Left kidney (tissue), 8 donors: ENCODE measurements at places on chromosomes 3 and 15.

GRCh38 chr3:31453430-31453829, 79.3 kb upstream of the STT3B start:
- no peak for DNase-seq

DNA sequence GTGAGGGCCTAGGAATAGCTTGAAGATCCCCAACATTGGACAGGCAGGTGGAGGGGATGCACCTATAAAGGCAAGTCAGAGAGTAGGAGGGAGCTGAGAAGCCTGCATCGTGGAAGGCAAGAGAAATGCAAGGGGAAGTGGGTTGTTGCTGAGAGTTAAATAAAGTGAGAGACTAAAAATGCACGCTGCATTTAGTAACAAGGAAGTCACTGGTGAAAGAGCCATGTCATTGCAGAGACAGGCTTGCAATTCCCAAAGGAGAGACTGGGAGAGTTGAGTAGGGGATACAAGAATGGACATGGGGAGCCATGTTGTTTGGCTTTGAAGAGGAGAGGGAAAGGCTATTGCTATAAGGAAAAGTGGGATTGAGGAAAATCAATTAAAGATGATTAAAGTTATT, 77.0 kb upstream of the HEG1 start:
- DNase-seq, result no peak

DNA sequence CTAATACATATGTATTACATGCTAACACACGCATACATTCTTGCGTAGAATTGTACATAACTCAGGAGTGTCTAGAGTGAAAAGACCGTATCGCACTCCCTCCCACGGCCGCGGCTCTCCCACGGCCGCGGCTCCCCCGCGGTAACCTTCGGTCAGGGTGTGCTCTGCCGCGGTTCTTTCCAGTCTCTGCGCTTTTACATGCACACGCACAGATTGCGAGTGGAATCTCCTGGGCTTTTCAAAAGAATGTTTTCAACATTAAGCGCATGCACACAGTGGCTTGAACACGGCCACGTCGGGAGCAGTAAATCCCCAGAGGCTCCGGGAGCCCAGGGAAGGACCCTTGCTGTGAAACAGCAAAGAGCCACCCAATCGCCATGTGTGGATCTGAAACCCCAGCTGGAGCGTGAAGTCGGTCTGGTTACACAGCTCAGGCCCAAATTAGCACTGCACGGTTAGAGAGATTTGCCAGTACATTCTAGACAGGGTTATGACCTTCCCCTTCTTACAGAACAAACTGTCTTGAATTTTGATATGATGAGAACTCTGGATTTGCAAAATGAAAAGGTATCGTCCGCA, 805 bp upstream of the RGMA start:
- DNase-seq, result no peak

DNA sequence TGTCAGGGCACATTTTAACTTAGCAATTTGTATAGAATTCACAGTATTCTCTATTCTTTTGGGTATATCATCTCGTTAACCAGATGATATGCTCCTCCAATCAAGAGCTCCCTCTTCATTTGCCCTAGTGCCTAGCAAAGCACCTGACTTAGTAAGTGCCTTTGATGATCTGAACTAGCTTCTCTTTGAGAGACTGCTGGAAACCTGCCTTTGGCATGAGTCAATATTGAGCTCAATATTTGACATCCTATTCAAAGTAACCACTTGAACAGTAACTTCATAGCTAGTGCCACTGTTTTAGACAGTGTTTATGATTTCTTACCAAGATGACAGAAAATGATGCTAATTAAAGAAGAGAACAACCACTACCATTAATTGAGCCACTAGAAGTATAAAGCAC, 696.3 kb upstream of the UBE2E2 start:
- DNase-seq, result no peak

DNA sequence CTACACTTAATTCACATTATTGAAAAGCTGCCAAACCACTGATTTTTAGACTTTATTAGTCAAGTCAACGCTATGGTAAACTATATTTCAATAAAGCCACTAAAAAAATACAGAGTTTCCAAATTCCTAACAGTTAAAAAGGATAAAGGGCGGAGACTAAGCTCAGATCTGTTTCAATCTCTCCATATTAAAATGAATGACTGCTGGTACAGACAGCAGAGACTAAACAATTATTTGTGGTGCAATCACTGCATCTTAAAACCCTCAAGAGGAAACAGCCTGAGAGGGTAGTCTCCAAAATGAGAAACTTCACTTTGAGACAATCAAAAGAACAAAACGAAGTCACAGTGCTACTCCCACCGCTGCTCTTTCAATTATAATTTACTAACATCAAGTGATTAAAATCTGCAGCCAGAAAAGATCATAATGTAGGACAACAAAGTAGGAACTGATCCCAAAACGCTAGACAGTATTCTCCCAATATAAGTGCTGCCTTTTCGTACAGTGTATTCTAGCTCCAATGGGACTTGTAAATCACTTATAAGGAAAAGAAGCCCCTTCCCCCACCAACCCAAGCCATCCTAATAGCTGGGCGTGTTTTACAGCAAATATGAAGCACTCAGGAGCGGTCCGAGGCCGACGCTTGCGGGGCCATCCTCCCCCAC, 1.2 kb downstream of the UBP1 start:
- DNase-seq, result no peak
